IMR-90 (cell line): ENCODE measurements at places on chromosomes 7 and 10. TPM values are rescaled to one million over a fixed set of nuclear protein-coding genes. Genes with fewer than 3 reads are reported as not detected.

Gene STEAP1
- 3.9 and 5.8 TPM in 2 replicates for total RNA-seq

DNA sequence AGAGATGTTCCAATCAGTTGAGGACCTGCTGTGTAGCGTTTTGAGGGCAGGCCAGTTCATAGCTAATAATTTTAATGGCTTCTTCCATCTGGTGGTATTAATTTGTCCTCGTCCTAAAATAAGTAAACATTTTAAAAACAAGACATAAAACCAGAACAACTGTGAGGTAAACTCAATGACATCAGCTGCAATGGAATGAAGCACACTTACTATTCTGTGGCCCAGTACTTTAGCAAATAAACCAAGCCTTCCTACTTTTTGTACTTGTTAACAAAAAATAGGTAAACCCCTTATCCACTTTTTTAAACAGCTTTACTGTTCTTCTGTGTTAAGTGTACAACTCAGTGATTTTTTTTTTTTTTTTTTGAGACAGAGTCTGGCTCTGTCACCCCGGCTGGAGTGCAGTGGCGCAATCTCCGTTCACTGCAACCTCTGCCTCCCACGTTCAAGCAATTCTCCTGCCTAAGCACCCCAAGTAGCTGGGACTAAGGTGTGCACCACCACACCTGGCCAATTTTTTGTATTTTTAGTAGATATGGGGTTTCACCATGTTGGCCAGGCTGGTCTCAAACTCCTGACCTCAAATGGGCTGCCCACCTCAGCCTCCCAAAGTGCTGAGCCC is 28.9 kb upstream of the FZD1 start:
- DNase-seq, result peak; percentile 40

- DNase-seq, result no peak
These were observed 33.9 kb downstream of the CCM2 start for GRCh38 chr7:45033931-45034290.

Gene HNRNPH3
- 10.6 and 23.6 TPM in 2 replicates for total RNA-seq

Gene HOXA6
- 1.4 and 1.7 TPM in 2 replicates for total RNA-seq

DNA sequence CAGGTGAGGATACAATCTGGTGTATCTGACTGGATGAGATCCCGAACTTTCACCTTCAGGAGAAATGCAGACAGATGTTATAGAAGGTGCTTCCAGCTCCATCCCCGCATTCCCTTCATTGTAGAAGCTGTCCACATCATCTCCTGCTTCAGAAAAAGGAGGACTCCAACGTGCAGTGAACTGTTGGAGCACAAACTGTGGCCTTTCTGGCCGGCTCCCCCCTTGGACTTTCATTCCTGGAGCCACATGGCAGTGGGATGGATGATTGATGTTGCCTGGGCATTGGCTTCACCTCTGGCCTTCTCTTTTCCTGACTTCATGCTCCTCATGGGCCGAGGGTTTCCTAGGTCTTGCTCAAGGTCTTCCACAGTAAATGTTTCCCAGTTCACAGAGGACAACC is 29.6 kb upstream of the ZNF273 start:
- DNase-seq, result no peak

DNA sequence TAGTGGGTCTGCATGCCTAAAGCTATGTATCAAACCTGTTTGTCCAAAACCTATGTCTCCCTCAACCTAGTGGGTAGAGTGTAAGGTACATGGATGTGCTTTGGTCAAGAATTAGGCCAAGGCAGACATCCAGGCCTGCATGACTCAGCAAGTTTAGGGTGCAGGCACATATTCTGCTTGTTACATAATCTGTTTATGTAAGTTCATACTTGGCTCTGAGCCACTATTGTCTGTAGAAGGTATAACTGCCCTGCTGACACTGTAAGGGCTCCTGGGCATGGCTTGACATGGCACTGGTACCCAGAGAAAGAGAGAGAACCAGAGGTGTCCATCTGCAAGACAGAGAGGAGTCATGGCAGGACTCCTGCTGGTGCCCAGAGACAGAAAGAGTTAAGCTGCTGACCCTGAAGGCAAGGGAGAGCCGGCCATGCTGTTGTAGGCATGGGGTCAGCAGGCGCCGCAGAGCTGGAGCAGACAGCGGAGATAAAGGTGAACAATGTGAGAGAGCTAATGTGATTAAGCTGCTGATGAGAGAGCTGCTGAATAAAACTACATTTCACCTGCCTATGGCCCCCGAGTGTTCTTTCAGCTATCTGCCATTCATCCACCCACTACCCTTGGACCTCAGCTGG is 118.5 kb upstream of the TMEM106B start:
- DNase-seq, result peak; percentile 4

GRCh38 chr10:73601486-73601921 is 10.4 kb upstream of the USP54 start:
- peak; percentile 24 for DNase-seq

DNA sequence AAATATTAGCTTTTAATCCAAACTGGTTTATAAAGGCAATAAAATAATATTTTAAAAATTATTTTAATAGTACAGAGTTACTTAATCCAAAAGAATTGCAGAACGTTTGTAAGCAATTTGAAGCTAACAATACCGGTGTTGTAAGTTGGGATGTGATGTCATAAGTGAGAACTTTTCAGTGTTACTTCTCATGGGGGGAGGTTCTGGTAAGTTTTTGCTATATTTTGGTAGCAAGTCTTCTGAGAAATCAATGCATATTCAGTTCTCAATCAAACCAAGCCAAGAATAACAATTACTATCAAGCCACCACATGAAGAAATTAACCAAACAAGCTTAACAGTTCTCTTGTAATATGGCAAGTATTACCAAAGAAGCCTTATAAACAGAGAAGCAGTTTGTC is 147.1 kb upstream of the ASAH2 start:
- peak; percentile 39 for DNase-seq

DNA sequence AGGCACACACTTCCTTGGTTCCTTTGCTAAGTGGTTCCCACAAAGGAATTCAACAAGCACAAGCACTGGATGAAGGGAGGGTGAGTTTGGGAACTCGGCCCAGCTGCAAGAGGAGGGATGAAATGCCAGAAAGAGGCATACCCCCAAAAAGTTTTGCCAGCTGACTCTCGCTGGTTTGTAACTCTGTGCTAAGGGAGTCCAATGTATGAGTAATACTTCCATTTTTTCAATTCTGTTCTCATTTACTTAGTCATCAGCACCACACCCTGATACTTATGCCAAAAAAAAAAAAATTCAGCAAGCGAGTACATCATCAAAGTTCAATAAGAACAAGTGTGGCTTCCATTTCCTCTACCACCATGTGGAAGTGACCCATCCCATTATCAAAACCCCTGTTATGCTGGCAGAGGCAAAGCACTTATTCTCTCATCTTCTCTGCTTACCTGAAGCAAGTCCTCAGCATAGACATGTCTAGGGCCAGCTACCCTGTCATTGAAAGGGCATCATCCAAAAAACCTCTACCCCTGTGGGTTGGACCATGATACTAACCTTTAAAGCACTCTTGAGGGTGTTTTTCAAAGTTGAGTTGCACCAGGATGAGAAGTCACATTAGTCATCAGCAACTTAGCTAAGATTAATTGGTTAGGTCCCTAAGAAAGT is 6.9 kb upstream of the HYCC1 start:
- peak; percentile 88 for DNase-seq

GRCh38 chr10:124146483-124146882 is 53.1 kb upstream of the CHST15 start:
- no peak for DNase-seq

DNA sequence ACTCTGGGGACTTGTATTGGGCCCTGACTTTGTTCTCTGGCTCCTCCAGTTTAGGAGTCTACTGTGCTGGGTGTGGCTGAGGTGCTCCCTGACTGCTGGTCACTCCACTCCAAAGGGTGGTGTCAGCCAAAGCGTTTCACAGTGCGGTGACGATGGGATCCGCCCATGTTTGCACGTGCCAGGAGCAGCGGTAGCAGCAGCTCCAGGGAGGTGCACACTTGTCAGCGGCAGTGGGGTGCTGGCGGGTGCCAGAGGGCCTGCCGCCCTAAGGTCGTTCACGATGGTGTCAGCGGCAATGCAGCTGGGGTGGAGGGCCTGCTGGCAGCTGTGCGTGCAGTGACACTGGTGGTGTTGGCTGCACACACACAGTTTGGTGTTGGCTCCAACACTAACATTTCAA is 268.5 kb upstream of the AKR1E2 start:
- no peak for DNase-seq

DNA sequence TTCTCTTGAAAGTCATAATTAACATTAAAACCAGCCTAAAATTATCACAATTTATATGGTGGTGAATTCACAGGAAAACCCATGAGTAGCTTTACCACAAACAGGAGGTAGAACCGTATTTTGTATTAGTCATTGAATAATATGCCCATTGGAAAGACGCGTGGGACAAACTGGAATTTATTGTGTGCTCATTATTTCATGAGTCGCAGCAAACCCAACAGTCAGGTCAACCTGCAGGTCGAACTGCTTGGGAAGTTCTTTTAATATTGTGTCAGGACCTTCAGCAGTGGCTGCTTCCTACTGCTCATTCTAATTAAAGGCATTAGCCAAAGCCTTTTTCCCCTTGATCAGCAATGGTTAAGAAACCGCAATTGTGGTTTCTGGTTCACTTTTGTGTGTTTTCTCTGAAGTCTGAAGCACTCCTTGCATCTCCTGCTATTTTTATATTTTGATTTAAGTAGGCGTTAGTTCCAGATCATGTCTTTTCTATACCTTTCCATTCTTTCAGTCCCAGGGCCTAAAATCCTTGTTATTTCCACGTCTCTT is 100.1 kb downstream of the RAB11FIP2 start:
- DNase-seq, result peak; percentile 29

DNA sequence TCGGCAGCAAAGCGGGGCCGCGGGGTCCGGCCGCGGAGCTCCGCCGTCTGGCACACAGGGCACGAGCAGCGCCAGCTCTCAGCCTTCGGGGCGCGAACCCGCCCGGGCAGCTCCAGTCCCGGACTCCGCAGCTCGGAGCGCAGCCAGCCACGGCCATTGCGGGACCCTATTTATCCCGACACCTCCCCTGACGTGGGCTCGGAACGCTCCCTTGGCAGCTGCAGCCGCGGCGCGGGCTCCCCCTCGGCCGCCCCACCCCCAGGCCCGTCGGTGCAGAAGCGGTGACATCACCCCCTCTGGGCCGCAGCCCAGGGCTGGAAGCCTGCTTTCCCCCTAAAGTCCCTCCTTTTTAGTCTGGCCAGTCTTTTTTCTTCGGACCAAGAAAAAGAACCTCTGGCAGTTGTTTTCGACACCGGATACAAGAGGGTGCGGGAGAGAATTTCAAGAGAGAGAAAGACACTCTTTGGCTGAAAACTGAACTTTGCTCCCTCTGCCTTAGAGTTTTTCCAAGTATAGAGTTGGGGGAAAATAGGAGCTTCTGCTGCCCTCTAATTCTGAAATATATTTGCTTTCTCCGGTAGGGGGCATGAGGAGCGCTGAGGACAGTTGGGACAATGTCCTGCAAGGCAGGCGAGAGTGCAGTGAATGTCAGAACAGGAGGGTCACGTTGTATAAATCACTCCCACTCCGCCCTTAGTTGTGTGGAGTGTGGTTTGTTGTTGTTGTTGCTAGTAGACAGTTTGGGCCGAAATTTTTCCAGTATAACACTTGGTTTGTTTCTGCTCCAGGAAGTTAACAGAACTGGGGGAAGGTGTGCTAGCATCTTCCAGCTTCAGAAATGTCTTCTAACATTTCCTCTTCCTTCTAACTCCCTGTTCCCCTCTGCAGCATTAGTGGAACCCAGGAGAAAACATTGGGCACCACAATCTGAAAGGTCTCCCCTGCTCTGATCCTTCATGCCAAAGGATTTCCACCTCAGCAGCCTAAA is at the start of gene SFRP4:
Gene SFRP4, minus strand, starts transcription at position 145 of the 988 bp plus-strand sequence. CDS start 280 bp downstream, outside the sequence.
- peak; percentile 1 for DNase-seq

Gene CFAP43
- total RNA-seq, result under 0.01 TPM in 1 of 2 replicates, not detected in the other

GRCh38 chr7:39084349-39084748 is 106.6 kb downstream of the POU6F2 start:
- DNase-seq, result no peak

DNA sequence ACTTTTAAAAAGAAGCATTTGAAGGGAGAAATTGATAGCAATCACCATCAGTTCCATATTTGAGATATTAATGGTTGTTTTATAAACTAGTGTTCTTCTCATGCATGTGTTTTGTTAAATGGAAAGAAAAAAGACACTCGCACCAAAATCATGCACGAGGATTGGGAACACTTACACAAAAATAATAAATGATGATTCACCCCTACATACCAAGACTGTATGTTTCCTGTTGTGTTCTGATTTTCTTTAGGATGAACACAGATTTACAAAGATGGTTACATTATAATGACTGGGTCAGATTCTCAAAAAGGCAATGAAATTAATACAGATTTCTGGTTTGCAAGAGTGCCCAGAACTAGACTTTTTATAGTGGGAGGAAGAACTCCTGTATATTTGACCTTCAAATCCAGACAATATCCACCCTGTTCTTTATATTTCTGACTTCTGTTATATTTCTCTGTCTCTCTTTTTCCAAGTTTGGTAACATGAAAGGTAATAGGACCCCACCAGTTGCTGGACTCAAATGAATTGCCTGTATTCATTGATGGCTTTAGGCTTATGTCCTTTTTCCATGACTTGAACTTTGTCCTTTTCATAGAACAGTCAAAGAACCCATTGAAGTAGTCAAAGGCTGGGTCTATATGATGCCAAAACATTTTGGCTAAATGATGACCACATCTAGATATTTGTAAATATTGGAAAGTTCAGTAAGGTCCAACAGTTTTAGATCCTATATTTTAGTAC is 54.4 kb downstream of the SEMA3A start:
- DNase-seq, result peak; percentile 52

Gene ANTXRL
- total RNA-seq, result not detected in 2 replicates

DNA sequence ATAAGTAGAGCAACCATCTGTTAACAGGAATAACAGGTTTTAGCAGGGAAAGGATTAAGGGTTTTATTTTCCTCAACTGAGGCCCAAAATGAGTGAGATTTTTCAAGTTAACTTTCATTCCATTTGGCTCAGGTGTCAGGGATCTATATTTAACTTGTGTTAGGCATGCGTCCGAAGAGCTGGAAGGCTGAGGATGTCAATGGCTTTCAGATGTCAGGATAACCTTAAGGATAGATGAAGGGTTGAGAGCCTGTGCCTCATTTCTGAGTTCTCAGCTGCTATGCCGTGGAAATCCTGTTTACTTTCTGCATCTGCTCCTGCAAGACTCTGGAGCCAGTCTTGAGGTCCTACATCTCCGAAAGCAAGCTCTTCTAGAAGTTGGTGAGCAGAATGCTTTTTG is 36.4 kb upstream of the CD36 start:
- no peak for DNase-seq

GRCh38 chr7:140714331-140715040 is 18.0 kb downstream of the NDUFB2 start:
- DNase-seq, result no peak

DNA sequence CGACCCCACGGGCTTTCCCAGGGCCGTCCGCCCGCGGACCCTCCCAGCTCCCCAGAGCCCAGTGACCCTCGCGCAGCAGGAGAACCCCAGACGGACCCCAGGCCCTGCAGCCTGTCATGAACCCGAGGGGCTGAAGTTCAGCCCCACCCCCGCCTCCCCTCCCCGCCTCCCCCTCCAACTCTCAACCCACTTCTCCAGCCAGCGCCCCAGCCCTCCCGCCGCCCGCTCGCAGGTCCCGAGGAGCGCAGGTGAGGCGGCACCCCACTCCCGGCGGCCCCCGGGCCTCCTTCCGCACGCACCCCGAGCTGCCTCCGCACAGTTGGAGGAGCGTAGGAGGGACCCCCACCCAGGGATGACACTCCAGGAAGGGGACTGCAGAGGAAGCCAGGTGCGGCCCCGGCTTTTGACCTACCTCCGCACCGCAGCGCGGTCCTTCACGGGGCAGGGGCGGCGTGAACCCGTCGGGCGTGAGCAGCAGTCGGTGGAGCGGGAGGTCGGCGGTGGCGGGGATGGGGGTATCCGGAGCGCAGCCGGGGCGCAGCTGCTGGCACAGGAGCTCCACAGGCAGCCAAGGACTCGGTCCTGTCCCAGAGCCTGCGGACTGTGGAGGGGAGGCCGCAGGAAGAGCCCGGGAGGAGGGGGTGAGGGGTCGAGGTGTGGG is at the start of gene TMEM176A:
Gene TMEM176A, plus strand, starts transcription at position 189 of the 661 bp plus-strand sequence. CDS start 782 bp downstream, outside the sequence.
- DNase-seq, result no peak
